ENCODE measurements at places on chromosomes 13 and 19.

DNA sequence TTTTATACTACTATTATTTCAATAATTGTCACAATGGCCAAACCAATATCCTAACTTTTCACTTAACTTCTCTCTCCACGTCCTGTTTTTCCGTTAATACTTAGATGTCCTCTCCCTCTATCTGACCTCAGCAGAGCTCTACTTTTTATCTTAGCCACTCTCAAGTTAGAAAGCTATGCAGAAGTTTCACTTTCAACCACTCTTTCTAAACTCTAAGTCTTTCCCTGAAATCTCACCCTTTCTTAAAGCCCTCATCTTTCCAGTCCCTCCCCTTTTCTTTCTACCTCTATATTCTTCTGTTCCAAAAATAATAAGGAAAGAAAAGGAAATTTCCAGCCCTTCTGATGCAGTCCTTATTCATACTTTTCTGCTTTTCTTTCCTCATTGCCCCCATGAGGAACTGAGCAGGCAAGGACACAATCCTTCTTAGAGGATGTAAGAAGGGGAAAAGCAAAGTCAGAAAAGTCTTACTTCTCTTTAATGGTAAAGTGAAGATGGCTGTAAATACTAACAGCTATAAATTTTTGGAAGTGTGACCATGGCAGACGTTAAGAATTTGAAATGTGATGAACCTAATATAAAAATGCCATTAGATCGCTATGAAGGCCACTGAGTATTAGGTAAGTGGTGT is 23.0 kb downstream of the FAM216B start:
- DNase-seq: no peak

DNA sequence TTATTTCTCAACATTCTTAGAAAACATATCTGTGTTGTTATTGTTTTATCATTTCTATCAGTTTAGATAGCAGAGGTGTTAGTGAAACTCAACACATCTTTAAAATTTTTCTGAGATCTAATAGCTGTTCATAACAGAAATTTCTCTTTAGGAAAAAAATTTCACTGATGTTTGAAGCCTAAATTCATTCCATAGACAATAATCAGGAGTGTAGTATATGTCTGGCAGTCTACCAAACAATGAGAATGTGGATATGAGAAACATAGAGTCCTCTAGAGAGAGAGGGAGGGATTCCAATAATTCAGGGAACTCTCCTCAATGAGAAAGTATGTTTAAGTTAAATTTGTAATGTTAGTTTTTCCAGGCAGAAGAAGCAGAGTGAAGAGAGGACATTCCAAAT is 118.2 kb upstream of the EDNRB start:
- DNase-seq: no peak

DNA sequence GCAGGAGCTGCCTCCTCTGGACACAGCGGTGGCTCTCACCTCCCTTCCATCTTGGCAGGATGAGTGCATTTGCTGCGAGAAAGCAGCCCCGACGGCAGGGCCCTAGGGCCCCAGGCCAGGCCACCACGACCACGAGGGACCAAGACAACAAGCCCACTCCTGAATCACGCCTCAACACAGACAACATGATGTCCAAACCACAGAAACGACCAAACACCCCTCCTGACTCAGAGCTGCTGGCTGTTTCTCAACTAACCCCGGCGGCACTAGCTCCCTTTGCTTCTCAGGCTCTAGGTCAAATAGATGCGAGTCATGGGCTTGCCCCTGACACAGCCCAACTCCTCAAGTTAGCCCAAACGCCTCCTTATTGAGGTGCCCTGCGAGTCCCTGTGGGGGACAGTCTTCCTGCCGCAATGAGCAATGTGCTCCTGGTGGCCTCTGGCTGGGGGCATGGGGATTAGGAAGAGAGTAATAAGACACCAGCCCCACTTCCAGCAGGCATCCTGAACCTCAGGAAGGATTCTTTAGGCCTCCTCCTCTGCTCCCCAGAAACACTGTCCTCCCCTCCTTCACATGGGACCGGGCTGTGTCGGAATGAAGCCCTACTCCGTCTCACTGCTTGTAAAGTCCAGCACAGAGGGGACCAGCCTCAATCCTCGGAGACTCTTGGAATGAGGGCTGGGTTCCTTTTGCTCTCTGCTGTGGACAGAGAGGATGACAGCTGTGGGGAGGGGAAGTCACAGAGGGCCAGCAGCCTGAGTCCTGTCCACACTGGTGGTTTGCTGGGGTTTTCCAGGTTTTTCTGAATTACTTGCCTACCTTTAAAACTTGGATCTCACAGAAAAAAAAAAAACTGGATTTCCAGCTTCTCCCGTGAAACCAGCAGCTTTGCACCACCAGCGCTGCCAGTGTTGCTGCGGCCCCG is 6.9 kb upstream of the ATF5 start:
- DNase-seq: no peak

- no peak for DNase-seq
Measured at GRCh38 chr13:100203696-100204367, 114.9 kb downstream of the PCCA start.

DNA sequence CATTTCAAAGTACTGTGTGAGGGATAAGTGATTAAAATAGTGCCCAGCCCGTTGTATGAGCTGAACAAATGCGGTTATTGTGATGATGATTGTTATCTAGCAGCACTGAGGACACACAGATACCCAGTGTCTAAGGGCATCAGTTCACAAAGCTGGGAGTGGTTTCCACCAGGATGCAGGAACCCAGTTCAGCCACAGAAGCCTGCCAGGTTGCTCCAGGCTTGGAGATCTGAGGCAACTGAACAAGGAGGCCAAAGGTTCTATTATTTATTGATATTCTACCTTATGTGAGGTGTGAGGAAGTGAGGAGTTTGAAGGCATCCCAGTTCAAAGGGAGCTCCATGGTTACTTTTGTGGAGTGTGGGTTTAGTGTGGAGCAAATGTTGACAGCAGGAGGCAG is 13.2 kb downstream of the DIAPH3 start:
- DNase-seq: no peak

- DNase-seq: peak; percentile 50
Measured at GRCh38 chr13:48155848-48156247, 60.9 kb upstream of the MED4 start.

DNA sequence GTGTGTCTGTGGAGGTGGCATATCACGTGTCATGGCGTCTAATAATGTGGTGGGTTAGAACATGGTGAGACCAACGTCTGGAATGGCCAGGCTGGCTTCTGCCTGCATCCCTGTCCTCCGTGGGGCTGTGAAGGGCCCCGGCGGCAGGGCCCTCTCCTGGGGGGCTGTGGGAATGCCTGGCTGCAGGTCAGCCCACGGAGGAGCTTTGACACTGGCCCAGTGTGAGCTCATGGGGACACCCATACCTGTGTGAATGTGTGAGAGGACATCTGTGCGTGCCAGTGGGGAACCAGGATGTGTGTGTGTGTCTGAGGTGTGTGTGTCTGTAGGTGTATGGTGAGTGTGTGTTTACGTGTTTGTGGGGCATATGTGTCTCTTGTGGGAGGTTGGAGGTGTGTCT is 300.1 kb downstream of the TEX29 start:
- DNase-seq: no peak

DNA sequence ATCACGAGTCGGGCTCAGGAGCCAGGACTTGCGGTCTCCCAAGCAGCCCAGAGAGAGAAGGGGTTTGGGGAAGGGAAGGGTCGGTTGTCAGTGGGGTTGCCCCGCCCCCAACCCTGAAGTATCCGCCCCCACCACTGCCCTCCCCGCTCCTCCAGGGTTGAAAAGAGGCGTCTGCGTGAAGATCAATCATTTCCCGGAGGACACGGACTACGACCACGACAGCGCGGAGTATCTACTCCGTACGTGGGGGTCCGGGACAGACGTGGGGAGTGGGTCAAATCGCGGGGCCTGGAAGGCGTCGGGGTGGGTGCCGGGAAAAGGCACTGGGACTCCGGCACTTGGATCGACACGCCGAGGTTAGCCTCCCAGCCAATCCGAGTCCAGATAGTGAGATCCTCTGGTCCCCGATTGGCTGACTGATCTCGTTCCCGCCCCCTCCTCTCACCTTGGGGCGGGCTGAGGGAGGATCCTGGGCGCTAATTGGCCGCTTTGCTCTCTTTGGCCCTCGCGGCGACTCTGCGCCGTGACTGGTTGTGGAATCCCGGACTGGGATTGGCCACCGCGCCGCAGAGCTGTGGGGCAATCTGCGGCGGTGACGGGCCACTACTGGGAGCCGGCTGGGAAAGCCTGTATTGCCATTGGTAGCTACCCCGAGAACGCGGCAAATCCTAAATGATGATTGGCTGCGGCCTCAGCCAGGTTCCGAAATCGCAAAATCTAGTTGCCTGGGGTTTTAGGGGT is 13.3 kb upstream of the CACNG6 start:
- peak; percentile 34 for DNase-seq

DNA sequence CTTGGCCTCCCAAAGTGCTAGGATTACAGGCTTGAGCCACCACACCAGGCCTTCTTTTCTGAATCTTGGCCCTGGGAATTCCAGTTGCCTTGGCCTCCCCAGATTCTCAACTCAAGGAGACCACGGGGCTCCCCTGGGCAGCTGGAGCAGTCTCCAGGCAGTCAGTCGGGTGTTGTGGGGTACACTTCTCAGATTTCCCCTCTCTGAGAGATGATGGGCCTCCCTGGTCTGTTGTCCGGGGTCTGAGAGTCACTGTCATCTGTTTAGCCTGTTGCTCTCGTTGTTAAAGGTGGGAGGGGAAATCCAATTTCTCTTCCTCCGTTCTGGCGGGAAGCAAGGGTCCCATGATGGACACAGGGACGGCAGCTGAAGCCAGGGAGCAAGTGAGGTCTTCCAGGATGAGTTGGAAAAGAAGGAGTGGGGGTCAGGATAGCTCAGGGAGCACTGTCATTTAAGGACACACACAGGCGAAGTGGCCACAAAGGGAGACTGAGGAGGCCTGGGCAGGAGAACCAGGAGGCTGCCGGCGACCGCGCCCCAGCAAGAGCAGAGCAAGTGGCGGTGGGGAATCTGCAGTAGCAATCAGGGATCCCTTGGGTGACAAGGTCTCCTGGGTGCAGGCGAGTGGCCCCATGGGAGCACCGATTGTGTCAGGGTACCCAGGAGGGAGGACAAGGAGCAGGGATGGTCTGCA is 15.7 kb downstream of the WTIP start:
- no peak for DNase-seq

DNA sequence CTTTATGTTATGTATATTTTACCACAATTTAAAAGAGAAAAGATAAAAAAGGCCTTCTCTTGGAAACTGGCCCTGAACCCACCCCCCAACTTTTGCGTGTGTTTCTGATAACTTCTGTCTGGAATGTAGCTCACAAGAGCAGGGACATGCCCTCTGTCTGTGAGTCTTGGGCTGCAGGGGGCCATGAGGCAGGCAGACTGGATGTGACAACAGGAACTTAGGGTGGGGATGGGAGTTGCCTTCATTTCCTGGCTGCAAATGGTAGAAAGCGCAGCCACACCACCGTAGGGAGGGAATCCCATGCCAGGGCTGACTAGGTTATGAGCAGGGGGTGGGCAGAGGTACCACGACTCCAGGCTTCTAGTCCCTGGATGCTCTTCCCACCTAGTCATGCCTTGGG is 21.9 kb downstream of the CILP2 start:
- DNase-seq: peak; percentile 36

GRCh38 chr19:46022061-46022430 is 807 bp downstream of the PGLYRP1 start:
- no peak for DNase-seq

GRCh38 chr19:29841559-29842367 is 30.0 kb downstream of the CCNE1 start:
- DNase-seq: no peak

DNA sequence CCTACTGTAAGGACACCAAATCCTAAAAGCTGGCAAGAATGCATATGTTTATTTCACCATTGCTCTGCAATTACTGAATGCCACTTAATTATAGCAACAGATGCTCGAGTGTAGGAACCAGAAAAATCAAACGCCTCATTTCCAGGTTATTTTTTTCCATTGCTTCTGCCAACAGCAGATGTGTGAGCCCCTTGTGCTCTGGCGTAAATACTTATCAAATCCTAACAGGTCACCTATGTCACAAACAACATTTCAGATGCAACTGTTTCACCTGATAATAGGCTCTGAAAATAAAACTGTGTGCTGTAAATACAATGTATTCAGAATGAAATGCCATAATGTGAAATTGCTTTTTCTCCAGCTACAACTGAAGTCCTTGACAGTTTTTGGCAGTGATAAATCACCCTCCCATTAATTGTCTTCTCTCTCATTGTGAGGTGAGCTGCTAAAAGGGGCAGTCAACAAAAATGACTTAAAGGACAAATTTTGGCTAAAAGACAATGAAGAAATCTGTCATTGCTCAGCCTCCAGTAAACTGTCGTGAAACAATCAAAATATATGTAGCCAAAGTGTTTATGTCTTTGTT is 344.0 kb downstream of the DACH1 start:
- DNase-seq: no peak

DNA sequence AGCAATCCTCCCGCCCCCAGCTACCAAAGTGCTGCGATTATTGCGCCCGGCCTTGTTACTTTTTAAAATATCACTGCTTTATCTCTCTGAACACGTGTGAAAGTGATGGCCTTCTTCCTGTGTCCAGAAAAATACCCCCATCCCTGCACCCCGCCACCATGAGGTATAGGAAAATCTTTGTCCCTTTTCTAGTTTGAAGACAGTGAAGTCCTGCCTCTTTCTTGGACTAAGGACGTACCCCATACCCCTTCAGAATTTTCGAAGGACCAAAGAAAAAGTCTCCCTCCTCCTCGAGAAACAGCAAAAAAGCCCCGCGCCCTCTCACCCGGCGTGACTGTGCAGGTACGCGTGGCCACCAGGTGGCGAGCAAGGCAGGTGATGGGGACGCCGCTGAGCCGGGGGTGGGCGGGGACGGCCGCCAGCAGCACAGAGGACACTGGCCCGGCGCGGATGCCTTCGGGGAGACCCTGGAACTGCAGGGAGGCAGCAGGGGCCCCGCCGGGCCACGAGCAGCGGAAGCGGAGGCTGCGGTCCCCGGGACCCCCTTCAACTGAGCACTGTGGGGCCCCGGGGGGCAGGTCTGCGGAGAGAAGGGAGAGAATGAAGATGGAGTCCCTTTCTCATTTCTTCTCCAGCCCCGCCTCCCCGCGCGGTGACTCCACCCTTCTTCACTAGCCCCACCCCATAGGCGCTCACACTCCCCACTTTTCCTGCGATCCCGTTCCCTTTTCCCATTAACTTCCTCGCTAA is 3.2 kb downstream of the VSIG10L start:
- DNase-seq: peak; percentile 89

- no peak for DNase-seq
Measured at GRCh38 chr13:49395451-49395865, 48.4 kb downstream of the CAB39L start.

Measured in CD4-positive, alpha-beta T cell treated with Interleukin-6 for 4 hours (primary cell).